ENCODE measurements at places on chromosomes 12 and 14.
A peak's percentile ranks its signal among the peaks of the same experiment; 100 is the strongest.

DNA sequence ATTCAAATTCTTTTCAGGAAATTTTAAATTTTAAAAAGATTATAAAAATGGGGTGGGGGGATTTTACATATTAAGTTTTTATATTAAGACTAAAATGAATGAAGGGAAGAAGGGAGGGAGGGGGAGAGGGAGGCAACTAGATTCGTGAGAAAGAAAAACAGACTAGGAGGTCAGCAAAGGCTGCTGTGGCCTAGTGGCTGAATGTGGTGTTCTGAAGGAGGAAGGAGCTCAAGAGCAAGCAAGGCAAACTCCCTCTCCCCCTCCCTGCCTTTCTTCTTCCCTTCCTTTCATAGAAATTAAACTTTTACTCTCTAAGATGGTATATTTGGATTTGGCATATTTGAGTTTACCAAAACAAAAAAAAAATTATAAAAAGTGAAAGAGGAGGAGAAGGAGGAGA is 18.1 kb downstream of the DYRK2 start:
- DNase-seq, result no peak

- DNase-seq, result no peak
These were observed 20.4 kb upstream of the SPTSSA start for GRCh38 chr14:34482463-34482862.

DNA sequence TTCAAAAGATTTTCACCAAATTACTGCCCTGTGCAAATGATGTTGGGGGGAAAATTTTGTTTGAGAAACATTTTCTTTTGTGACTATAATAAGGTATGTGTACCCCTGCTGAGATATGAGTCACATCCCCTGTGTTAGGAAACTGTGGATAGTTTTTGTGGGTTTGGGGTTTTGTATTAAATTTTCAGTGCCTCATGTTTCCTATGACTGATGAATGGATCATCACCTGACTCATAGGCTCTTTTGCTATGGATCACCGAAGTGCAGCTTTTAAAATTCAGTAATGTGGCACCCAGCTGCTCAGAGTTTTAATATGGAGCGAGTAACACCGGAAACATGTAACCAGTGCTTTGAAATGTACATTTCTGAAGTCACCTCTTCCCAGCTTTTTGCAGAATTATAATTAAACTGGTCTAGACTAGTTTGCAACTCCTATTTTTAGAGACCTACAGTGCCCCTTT is 167.4 kb upstream of the HMGA2 start:
- no peak for DNase-seq

DNA sequence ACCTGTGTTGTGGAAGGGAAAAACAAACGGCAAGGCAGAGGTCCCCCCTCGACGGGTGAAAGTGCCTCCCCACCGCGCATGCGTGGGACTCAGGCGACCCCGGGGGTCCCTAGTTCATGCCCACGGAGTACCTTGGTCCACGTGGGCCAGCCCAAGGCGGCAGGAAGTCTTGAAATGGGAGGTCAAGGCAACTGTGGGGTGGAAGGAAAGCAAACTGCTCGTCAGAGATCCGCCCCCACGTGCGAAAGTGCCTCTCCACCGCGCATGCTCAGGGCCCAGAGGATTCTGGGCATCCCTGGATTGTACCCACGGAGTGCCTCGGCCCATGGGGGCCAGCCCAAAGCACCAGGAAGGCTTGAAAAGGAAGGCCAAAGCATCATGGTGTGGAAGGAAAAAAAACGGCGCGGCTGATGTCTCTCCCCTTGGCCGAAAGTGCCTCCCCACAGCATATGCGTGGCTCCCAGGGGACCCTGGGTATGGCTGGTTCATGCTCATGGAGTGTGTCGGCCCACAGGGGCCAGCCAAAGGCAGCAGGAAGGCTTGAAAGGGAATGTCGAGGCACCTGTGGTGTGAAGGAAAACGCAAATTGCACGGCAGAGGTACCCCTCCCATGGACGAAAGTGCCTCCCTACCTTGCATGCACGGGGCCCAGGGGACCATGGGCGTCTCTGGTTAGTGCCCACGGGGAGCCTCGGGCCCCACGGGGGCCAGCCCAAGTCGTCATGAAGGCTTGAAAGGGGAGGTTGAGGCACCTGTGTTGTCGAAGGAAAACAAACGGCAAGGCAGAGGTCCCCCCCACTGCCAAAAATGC is 369.7 kb downstream of the ALG10 start:
- no peak for DNase-seq

GRCh38 chr14:103401223-103402214 is 16.3 kb downstream of the MARK3 start:
- DNase-seq, result no peak

DNA sequence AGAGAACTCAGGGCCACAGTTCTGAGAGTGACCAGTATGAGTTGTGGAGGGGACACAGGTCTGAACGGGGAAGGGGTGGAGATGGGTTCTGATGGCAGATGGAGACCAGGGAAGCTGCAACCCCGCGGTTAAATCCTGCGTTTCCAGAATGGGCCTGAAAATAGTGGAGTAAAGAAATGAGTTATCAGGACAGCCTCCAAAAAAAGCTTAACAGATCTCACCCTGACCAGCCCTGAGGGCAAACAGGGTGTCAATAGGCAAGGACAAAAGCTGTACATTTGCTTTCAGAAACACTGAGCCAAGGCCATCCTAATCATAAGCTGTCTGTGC is 555 bp upstream of the RTN1 start:
- DNase-seq, result no peak

DNA sequence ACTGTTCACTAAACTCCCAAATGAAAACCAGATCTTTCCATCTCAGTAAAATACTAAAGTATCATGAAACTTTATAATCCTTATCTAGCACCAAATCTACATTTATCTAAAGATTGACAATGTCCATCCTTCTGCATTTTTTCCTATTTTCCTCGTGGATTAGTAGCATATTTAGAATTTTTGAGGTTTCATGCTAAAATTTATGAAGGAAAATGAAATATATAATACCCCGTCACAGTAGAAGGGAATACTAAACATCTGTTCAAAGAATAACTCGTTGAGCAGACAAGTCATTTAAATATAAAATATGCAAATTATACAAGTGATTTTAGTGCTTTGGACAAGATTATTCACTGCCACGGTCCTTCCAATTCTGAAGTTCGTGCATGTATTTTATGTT is 122.7 kb upstream of the SLCO1C1 start:
- no peak for DNase-seq

- peak; percentile 6 for DNase-seq
These were observed 260.6 kb upstream of the GARIN6 start for GRCh38 chr12:99386907-99387306.

Measured in small intestine (tissue), 16 donors.